ENCODE measurements at places on chromosomes 3 and 15.

DNA sequence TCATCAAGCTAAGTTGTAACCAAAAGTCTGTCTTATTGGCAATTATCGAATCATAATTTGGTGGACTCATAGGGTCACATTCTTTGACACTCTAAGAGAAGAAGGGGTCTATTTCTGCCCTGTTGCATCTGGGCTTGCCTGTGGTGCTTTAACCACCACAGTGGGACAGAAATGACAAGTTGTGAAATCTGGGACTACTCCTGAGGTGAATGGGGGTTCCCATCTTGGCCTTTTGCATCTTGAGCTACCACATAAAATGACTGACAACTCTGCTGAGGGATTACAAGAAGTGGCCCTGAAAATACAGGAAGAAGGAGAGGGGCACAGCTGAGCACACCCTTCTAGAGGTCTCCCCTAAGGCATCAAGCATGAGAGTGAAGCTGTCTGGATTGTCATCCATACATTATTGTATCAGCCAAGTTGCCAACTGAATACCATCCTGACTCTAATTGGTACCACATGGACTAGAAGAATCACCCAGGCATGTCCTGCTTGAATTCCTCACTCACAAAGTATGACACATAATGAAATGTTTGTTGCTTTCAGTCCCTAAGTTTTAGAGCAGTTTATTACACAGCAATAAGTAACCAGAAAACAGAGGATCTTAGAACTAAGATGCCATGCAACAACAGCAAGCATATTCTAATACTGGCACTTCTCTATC is 306.5 kb downstream of the ROBO1 start:
- DNase-seq: no peak

DNA sequence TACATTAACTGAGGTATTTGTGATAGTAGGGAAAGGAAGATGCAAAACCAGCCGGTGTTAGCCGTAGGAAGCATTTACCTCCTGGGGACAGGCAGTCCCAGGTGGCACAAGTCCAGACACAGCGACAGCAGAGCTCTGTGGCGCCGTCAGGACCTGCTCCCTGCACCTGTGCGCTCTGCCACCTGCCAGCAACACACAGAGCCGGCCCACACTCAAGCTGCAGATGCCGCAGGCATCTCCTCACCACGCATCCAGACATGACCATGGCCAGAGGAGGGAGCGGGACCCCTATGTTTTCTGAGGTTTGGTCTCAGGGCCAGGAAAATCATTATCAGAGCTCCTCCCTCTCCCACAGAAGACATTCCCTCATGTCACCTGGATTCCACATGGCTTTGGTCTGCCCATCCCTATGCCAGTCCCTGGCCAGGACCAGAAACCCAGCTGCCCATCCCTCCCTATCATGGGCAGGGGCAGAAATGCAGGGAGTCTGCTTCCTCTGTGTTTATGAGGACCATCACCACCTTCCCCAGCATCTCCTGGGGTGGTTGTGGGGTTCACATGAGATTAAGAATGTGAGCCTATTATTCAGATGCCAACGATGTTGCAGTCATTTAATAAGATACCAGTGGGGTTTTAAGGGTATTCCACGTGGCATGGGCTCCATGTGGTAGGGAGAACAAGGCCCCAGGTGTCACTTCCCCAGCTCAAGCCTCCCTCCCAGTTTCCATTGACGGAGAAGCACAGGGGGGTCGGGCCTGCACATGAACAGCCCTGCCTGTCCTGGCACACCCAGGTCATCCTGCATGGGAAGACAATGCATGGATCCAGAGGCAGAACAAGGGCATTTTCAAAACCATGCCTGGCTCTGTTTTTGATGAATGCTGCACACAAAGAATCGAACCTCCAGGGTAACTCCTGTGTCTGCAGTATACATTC is 251.1 kb downstream of the OCA2 start:
- DNase-seq: no peak

GRCh38 chr3:149969940-149970715 is 567 bp downstream of the PFN2 start:
- peak; percentile 55 for DNase-seq

GRCh38 chr3:128701342-128702212 is 24.4 kb upstream of the RAB7A start:
- no peak for DNase-seq

DNA sequence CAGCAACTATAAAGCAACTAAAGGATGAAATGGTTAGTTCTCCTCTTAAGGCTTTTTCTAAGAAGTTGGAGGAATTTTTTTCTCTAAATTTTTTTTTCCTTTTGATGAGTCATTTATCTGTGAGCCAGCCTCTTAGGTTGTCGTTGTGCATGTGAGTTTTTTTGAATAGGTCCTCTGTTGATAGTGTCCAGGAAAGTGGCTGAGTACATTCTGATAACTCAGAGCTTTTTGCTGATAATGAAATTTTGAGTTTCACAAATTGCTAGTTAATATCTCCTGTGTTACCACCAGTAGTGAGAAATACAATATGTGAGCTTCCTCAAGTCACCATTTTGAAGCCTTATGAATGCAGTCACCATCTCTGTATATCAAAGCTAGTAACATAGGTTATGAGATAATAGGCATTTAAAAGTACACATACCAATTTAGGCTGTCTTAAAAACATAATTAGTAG is 7.1 kb upstream of the LXN start:
- DNase-seq: no peak

DNA sequence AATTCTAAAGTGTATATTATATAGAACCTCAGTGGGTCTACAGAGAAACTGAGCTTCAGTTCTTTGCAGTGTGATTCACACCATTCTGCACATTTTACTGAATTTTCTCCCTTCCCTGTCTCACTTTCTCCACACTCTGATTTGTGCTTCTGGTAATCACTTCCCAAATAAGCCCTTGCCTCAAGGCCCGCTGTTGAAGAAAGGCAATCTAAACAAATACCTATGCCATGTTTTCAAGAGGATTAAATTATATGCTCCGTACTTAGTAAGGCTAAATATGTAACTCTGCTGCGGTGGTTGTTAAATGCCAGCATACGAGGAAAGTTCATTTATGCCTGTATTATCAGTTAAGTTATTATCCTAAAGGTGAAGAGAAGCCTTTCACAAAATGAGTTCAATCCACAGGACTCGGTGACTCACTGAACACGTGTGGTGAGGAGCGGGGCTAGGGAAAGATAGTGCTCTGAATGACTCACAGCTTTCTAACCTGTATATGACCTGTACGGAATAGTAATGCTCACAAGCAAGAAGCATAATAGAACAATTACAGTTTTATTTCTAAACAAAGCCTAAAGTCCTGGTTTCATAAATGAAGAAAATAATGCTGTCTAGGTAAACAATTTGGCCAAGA is 25.1 kb downstream of the CNTN6 start:
- no peak for DNase-seq

DNA sequence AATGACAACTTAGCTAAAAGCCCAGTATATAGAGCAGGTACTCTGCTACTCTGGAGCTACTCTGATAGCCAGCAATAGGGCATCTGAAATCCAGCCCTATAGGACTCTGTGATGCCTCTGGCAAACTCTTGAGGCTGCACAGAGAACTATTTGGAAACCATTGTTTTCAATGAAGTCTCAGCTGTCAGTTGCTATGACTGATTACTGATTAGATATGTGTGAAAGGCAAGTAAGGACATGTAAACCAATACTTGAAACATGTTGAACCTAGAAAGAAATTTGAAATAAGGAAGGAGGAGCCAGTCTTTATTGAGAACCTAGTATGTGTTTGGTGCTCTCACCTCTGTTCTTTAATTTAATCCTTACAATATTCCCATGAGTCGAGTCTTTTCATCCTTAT is 40.2 kb upstream of the CRTC3 start:
- no peak for DNase-seq

DNA sequence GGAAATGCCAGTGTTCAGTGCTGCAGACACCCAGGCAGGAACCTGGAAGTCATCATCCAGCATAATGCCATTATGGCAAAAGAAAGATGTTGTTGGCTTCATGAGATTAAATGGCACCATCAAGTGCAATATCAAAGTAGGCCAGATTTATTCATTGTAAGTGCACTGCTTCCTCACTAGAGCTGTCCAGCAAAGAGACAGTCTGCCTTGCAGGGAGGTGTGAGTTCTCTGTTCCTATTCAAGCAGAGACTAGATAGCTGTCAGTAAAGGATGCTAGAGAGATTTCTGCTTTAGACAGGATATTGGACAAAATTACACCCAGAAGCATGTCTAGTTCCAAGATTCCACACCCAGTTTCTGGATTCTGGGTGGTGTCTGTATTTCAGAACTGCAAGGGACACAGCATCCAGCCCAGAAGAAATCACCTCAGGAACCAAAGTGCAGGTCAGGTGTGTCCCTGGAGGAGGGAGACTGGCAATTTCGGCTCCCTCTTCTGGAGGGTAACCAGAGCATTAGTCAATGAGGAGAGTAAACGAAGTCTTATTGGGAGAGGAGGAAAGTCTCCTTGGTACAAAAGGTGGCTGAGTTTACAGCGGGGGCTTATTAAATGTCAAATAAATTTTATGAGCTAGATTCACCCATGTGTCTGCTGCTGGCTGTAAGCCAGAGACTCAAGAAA is 377.3 kb downstream of the EPHB1 start:
- no peak for DNase-seq

DNA sequence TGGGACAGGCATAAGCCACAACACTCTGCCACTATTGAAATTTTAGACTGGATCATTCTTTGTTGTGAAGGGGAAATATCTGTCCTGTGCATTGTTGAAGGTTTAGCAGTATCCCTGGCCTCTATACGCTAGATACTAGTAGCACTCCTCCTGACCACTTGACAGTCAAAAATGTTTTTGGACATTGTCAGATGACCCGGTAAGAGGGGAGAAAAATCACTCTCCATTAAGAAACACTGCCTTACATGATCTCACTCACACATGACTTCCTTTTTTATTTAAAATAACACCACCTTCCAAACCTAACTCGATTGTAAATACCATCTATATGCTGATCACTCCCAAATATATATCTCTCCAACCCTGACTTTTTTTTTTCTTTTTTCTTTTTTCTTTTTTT is 15.3 kb upstream of the HLTF start:
- no peak for DNase-seq

DNA sequence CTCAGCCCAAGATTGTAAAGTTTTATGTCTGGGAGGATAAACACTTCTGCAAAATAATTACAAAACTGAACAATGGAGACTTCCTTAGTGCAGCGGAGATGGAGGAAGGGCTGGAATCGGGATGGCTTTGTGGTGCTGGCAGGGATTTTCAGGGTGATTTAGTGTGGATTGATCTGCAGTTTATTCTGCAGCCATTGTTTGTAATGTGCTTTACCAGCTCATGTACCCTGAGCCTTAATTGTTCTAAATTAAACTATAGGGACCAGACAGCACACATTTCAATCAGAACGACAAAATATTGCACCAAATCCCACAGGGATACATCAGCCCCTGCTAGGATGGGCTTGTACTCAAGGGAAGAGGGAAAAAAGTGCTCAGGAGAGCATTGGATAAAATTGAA is 103.2 kb upstream of the ONECUT1 start:
- no peak for DNase-seq

DNA sequence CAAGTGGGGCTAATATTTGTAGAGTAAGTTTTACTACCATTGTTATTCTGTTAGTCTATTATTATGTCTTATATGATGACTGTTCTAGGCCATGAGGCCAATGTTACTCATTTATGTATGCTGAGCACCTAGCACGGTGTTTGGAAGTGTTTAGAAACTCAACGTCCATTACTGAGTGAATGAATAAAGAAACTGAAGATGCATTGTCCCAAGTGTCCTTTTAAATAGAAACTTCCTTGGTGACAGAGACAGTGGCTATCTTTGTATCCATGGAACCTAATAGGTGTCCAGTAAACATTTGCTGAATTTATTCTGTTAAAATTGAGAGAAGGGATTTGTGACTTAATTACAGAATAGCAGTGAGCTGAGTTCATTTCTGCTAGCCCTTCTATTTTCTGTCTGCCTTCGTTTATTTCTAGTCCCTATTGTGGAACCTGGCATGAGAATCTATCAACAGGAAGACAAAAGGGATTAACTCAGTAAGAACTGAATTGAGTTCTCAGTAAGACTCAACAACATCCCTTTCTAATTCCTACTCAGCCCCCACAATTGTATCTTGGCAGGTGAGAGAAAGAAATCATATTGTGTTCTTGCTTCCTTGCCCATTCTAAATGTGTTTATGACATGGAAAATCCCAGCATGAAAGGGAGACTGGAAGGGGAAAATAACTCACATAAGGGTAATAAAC is 246.6 kb upstream of the LRRC3B start:
- peak; percentile 7 for DNase-seq

GRCh38 chr3:7215706-7216105 is 354.8 kb downstream of the GRM7 start:
- DNase-seq: no peak

DNA sequence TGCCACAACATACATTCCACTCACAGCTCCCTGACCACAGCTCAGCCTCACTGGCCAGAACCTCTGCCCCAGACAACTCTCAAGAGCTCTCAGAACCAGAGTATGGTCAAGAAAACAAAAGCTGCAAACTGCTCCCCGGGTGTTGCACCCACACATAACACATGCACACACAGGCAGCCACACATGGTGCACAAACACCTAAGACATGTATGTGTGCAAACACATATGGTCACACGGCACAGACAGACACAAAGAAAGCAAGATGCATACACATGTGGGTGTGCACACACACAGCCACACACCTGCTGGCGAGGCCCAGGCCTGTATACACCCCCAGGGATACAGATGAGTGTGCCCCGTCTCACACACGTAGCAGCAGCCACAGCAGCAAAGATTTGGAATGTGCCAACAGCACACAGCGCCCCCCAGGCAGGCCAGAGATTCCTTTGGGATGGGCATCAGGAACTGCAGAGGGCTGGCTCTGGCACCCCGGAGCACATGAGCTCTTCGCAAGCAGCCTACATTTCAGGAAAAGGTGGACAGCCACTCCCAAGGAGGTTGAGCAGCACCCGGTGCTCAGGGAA is 6.6 kb downstream of the KLF15 start:
- no peak for DNase-seq

- DNase-seq: no peak
These were observed 24.3 kb upstream of the ANP32A start for GRCh38 chr15:68844856-68845550.

- DNase-seq: no peak
These were observed 713.5 kb upstream of the LMCD1 start for GRCh38 chr3:7787871-7788828.

- DNase-seq: no peak
These were observed 247.5 kb upstream of the LYSMD4 start for GRCh38 chr15:99980752-99981151.

- DNase-seq: no peak
These were observed 168.2 kb upstream of the RARB start for GRCh38 chr3:25259871-25260270.

- no peak for DNase-seq
These were observed 694.5 kb upstream of the BCHE start for GRCh38 chr3:166531730-166532129.

DNA sequence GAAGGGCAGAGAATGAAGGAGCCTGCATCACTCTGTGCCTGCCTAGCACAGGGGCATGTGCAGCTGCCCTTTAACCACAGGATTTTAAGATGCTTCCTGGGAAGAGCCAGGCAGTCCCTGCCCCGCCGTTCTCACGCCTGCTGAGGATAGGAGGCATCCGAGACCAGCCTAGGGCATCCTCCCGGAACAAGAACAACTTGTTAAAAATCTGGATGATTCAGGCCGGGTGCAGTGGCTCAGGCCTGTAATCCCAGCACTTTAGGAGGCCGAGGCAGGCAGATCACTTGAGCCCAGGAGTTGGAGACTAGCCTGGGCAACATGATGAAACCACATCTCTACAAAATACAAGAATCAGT is 15.2 kb downstream of the NRROS start:
- no peak for DNase-seq

Data from NCI-H1930 (cell line).